PC-9 (cell line): ENCODE measurements at places on chromosomes 2 and 18. TPM values are rescaled to one million over a fixed set of nuclear protein-coding genes. Genes with fewer than 3 reads are reported as not detected.

GRCh38 chr2:218345491-218346236 is 11.0 kb upstream of the CATIP start:
- H3K4me3 ChIP-seq: no peak overlapping the region
- H3K27ac ChIP-seq: no peak overlapping the region
- no peak for DNase-seq
- no peaks in the 10 kb centered on the region for H3K27me3 ChIP-seq
- no peaks in the 10 kb centered on the region for H3K36me3 ChIP-seq

- no peaks in the 10 kb centered on the region for H3K27me3 ChIP-seq
- peaks cover 49% of the 10 kb centered on the region for H3K4me1 ChIP-seq
- H3K27ac ChIP-seq: peak overlapping the region; percentile 24
- peak; percentile 80 for DNase-seq
Measured at GRCh38 chr2:45812011-45812500, 160.6 kb downstream of the PRKCE start.

- no peaks in the 10 kb centered on the region for H3K36me3 ChIP-seq
- H3K4me3 ChIP-seq: no peak overlapping the region
- no peaks in the 10 kb centered on the region for H3K4me1 ChIP-seq
- no peak for DNase-seq
Measured at GRCh38 chr2:100039291-100039980, 103.0 kb downstream of the AFF3 start.

GRCh38 chr18:46546111-46546640 is 110.8 kb downstream of the LOXHD1 start:
- no peak overlapping the region for H3K4me3 ChIP-seq
- no peaks in the 10 kb centered on the region for H3K36me3 ChIP-seq
- no peak for DNase-seq
- peaks cover 44% of the 10 kb centered on the region for H3K27me3 ChIP-seq
- H3K27ac ChIP-seq: no peak overlapping the region
- no peaks in the 10 kb centered on the region for H3K4me1 ChIP-seq

DNA sequence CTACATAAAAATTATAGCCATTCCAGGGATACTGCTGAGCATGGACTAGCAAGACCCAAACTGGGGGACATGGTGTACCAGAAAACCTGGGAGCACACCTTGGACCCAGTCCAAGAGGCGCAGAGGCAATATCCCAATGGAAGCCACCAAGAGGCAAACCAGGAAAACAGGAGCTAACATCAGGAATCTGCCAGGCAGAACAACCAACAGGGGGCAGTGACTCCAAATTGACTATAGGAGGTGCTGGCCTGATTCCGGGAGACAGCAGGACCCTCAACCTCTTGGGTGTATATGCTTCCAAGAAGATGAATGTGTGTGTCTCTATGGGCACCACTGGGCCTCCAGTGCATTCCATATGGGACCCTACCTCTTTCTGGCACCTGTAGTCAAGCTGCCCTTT is 172.7 kb upstream of the ARL4C start:
- peaks cover 26% of the 10 kb centered on the region for H3K4me1 ChIP-seq
- H3K27ac ChIP-seq: no peak overlapping the region

- DNase-seq: no peak
- peaks cover 40% of the 10 kb centered on the region for H3K4me1 ChIP-seq
- no peak overlapping the region for H3K27ac ChIP-seq
- 0 out of 2 replicates have a peak, but pooled peaks cover 8% of the 10 kb centered on the region for H3K36me3 ChIP-seq
- H3K4me3 ChIP-seq: no peak overlapping the region
Measured at GRCh38 chr2:205760157-205760556, 77.9 kb downstream of the NRP2 start.

SERPINB5 gene
- 25.5 and 26.2 TPM in 2 replicates for total RNA-seq

RAB27B gene
- 9.9 and 12.7 TPM in 2 replicates for total RNA-seq
